ENCODE measurements at places on chromosomes 11 and 22.

DNA sequence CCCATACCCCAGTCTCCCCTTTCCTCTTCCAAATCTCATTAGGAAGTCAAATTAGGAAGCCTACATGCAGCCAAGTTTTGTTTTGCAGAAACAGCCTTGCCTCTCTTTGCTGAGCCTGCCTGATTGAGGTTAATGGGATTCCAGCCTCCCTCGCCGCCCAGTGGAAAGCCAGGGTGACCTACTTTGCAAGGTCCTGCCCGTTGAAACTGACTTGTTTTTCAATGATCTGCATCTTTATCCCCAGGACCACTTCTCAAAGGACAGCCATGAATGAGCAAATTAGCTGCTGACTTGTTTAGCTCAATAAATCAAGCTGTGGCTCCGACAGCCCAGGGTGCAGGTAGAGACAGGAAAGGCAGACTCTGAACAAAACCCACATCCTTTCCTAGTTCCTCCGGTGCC, 110.4 kb downstream of the RRAS2 start:
- no peak for DNase-seq

GRCh38 chr11:133078591-133079404, 453.5 kb downstream of the OPCML start:
- DNase-seq = peak; percentile 83

DNA sequence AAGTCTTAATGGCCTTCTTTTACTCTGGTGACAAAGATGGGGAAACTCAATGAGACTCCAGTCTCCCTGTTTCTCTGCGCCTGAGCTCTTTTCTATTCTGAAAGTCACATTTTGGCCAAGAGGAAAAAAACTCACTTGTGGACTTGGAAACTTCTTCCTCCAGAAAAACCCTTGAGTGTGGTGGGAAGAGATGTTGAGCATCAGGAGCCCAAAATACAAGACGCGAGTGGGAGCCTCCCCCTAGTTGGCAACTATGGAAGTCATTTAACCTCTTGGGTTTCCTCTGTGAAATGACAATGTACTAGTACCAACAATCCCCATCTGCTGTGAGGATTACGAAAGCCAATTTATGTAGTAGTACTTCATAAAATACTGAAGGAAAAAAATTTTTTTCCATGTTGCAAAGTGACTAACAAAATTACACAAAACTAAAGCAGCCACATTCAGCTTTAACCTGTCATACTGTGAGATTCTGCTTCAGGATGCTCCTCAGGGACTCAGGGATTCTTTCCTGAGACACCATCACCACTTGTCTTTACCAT, 524 bp upstream of the SLC25A17 start:
- no peak for DNase-seq

DNA sequence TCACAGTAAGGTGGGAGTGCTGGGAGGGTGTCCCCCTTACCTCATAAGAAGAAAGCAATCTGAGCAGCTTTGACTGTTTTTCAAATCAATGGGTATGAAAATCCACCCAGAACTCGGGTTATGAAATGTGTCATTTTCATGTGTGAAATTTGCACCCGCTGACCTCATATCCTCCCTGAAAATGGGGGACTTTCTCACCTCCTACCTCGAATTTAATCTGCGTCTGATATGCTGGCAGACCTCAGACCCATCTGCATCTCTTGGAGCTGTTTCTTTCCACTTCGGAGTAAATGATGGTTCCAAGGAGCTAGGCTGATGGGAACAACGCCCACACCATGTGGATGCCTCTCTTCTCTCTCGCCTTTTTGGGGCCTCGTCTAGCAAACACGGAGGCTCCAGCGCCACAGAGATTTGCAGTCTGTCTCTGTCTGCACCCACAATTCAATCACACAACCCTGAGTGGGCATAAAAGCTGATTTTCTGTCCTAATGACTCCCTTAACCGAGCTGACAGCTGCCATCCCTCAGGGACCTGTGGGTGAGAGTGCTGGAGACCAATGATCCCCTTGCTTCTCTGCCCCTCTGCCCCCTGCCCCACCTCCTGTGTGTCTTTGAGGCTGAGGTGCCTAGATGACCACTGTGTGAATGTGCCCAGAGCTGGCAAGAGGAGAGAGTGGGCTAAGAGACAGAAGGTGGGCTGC, 71.0 kb downstream of the TRIM29 start:
- DNase-seq = no peak

GRCh38 chr11:26442131-26442530, 110.2 kb downstream of the ANO3 start:
- no peak for DNase-seq

- no peak for DNase-seq
Measured at GRCh38 chr22:42338479-42338878, 68.0 kb upstream of the TCF20 start.

DNA sequence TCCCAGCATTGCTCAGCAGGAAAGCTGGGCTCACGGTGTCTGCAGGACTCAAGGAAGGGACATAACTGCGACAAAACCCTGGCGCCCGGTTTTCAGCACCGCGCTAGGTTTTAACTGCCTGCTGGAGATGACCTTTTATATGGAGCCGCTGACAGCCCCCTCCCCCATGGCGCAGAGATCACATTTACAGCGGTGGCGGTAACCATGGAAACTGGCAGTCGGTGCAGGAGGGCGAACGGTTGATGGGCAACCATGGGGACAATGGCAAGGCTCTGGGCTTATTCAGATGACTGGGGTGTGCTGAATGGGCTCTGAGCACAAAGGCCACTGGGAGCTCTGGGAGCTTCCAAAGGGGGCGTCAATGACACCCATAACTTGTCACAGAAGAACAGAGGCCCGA, 37.2 kb downstream of the CELSR1 start:
- DNase-seq = no peak

GRCh38 chr11:32779136-32779535, 15.3 kb downstream of the CCDC73 start:
- DNase-seq = no peak

GRCh38 chr22:19466126-19466716, 12.8 kb downstream of the UFD1 start:
- no peak for DNase-seq

DNA sequence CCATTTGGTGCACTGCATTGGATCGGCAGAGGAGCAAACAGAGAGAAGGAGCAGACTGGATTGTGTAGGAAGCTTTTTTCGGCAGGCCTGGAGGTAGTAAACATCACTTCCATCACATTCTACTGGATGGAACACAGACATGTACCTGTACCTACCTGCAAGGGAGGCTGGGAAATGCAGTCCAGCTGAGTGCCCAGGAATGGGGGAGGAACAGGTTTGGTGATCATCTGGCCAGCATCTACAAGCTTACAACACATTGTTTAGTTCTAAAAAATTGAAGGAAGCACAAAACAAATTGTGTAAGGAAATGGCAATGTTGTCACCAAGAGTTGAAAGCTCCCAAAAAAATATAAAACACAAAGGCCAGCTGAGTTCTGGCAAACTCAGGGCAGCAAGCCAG, 19.1 kb downstream of the SMIM38 start:
- no peak for DNase-seq

GRCh38 chr11:76615950-76616349, 54.6 kb downstream of the LRRC32 start:
- DNase-seq = no peak

Data from T47D (cell line).